ENCODE measurements at places on chromosomes 16 and 17.

DNA sequence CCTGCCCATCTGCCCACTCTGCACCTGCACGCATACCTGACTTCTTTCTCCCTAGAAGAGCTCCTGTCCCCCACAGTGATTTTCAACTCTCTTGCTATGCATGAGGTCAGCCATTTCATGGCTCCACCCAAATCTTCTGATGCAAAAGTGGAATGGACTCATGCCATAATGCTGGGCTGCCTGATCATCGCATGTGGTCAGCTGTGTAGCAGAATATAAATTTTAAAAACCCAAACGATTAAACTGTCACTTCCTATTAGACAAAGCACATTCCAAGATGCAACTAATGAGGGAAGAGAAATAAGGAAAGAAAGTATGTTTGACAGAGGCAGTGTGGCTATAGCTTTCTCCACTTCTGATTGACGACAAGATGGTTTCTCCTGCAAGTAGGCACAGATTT, 26.1 kb downstream of the GRIN2A start:
- DNase-seq = no peak

- DNase-seq = no peak
Observed at GRCh38 chr17:77770331-77771105, 188.0 kb upstream of the TNRC6C start.

GRCh38 chr16:49563666-49564065, 190.1 kb downstream of the C16orf78 start:
- DNase-seq = no peak

- DNase-seq = no peak
Observed at GRCh38 chr16:77387815-77388209, 47.0 kb downstream of the ADAMTS18 start.

- DNase-seq = peak; percentile 62
Observed at GRCh38 chr17:59620518-59621259, 994 bp downstream of the CLTC start.

DNA sequence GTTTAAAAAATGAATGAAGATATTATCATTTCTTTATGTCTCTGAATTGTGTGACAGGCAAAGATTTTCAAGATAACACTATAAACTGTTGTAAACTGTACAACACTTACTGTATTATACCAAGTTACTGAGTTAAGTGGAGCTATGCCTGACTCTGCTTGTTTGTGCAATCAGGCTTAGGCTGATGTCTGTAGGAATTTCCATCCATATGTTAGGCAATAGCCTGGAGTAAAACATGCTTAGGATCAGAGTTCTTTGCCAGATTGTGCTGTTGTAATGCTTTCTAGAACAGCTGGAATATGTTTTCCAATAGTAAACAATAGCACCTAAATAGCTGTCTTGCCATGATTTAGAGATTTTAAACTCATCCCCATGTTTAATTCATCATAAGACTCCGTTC, 1496.7 kb downstream of the CDH11 start:
- no peak for DNase-seq

DNA sequence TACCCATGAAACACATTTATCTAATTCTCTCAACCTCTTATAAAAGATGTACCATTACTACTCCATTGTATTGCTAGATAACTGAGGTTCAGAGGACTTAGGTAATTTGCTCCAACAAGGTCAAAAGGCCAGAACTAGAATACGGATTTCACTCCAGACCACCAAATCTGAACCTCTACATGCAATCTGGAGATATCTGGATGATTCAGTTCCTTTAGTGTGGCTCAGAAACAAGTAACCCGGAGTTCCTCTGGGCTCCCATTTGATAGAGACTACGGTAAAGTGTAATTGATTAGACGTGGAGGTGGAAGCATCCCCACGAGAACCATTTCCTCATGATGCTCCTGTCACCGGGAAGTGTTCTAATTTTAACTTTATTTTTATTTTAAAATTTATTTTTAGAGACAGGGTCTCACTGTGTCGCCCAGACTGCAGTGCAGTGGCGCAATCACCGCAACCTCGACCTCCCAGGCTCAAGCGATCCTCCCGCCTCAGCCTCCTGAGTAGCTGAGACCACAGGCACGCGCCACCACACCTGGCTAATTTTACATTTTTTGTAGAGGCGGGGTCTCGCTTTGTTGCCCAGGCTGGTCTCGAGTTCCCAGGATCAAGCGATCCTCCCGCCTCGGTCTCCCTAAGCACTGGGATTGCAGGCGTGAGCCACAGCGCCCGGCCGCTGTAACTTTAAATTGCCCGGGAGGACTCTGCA, 608 bp upstream of the COX10 start:
- no peak for DNase-seq

DNA sequence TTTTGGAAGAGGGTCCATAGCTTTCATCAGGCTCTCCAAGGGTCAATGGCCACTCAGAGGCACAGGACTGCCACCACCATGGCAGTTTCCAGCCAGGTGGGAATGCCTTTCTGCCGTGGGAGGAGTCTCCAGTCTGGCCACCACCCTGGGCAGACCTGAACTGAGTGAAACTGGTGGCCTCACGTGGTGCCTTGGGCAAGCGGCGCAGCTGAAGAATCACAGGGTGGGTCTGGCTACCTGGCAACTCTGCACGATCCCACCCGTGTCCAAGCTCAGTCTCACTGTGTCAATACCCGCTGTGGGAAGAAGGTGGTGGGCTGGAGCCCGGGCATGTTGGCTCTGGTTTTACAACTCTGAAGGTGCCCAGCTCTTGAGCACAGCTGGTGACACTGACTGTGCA, 31.8 kb downstream of the VAC14 start:
- DNase-seq = no peak

- peak; percentile 38 for DNase-seq
Observed at GRCh38 chr16:46658925-46659324, 30.1 kb downstream of the VPS35 start.

- no peak for DNase-seq
Observed at GRCh38 chr17:27318228-27318627, 24.3 kb downstream of the WSB1 start.

- no peak for DNase-seq
Observed at GRCh38 chr17:64091116-64091515, 38.8 kb downstream of the ERN1 start.

- DNase-seq = no peak
Observed at GRCh38 chr17:64611369-64611768, 50.7 kb downstream of the SMURF2 start.

DNA sequence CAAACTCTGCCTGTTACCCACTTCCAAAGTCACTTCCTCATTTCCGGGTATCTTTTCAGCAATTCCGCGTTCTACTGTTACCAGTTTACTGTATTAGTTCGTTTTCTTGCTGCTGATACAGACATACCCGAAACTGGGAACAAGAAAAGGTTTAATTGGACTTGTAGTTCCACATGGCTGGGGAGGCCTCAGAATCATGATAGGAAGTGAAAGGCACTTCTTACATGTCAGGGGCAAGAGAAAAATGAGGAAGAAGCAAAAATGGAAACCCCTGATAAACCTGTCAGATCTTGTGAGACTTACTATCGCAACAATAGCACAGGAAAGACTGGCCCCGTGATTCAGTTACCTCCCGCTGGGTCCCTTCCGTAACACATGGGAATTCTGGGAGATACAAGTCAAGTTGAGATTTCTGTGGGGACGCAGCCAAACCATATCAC, 30.9 kb downstream of the PAFAH1B1 start:
- DNase-seq = no peak

GRCh38 chr16:46727184-46727583, 21.0 kb downstream of the MYLK3 start:
- DNase-seq = no peak

DNA sequence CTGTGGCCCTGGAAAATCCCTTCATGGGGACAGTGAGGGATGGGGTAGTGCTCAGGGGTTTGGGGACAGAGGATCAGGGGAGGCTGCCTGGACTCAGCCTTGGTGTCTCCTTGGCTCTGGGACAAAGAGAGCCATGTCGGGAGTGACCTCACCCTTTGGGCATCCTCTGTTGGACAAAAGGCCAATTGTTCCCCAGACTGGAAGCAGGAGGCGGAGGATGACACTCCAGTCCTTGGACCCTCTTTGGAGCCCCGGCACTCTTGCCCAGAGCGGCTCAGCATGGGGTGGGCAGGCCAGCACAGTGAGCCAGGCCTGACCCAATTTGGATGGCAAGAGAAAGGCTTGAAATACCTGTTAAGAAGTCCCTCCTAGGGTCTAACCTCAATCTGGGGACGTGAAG, 39.4 kb upstream of the PHB1 start:
- DNase-seq = no peak

- DNase-seq = no peak
Observed at GRCh38 chr17:28944862-28945741, 6.2 kb downstream of the PHF12 start.

DNA sequence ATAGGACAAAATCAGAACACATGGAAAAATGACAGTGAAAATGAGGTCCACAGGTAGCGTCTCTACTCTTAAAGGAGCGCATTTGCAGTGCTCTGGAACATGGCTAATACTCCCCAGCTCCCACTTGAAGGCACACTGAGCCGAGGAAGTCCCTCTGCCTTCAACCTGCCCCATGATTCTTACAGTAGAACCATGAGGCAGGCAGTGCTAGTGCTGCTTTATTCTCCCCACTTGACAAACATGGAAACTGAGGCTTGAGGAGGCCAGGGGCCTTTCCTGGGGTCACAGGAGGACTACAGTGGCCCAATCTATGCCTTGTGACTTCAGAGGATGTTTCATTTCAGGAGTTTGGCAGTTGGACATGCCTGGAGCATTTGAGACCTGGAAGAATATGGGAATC, 244.1 kb upstream of the MAF start:
- DNase-seq = no peak

DNA sequence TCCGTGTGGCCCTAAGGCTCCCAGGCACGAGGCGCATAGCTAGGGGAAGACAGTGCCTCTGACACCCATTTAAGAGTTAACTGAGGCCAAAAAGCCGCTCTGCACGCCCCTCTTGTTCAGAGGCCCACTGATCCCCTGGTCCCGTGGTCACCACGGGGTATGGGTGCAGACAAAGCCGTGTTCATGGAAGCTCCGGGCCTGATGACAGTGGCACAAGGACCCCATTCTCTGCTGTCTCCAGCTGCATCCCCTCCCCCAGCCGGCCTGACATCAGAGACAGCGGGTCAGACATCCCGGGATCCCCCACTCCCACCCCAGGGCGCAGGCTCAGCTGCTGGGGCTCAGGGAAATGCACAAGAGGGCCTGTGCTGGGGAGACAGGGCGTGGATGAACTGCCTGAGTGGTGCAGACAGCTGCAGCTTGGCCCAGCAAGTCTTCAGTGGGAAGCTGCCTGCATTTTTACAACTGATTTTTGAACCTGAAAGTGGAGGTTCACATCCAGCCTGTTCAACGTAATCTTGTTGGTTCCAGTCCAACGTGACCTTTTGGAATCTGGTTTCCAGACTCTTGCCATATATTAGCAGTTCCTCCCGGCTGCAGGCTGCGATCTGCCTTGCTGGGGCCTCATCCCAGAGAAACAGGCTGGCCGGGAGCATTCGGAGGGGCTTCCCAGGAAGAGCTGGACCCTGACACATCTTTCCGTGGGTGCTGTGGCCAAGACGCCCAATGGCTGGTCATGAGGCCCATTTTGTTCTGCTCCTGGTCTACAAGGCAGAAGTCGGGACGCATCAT, 9.7 kb upstream of the BAHCC1 start:
- DNase-seq = no peak

DNA sequence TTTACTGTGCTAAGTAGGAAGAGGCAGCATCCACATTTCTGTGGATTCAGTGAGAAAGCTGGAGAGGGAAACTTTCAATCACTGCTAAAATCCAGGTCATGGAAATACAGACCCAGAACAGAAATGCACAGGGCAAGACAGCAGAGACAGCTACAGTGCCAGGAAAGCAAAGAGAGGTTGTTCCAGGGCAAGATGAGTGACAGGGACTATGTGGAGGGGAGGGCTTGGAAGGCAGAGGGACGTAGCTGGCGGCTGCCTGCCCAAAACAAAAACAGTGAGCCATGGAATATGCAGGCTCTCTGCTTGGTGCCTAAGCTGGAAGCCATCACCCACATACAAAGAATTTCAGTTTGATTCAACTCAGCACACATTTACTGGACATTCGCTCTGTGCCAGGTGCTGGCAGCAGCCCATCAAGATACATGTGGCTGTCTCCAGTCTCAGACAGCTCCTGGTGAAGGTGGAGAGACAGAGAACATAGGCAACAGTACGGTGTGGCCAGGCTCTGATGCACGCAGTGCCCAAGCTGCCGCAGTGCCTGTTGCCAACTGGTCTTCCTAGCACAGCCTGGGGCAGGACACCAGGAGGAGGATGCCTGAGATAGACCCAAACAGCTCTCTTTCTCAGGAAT, 88.7 kb downstream of the AIPL1 start:
- DNase-seq = no peak

GRCh38 chr16:2883458-2883908, 468 bp downstream of the FLYWCH2 start:
- DNase-seq = peak; percentile 33

DNA sequence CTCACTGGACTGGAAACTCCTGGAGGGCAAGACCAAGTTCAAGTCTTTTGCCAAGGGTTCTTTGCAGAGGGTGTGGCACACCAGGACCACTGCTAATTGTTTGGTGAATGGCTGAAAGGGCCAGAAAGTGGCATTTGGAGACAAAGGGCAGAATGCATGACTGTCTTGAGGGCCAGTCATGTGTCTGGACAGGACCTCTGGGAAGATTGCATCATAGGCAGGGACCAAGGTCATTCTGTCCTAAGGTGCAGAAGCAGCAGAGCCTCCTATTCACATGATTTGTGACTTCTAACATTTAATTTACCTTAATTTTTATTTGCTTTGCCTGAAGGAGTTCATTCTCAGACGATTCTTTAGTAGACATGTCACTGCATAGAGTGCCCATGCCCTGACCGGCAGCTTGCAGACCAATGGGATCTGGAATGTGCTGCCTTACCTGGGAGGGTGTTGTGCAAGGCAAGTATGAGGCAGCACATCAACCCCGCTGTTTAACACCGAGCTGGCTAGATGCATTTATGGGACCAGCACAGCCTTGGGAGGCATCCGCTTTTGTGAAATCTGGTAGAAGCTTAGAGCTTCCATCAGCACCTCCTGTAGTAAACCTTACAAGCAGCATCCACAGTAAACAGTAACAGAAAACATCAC, 62.3 kb upstream of the MAF start:
- no peak for DNase-seq

GRCh38 chr16:54937671-54938211, 7.1 kb downstream of the IRX5 start:
- no peak for DNase-seq

DNA sequence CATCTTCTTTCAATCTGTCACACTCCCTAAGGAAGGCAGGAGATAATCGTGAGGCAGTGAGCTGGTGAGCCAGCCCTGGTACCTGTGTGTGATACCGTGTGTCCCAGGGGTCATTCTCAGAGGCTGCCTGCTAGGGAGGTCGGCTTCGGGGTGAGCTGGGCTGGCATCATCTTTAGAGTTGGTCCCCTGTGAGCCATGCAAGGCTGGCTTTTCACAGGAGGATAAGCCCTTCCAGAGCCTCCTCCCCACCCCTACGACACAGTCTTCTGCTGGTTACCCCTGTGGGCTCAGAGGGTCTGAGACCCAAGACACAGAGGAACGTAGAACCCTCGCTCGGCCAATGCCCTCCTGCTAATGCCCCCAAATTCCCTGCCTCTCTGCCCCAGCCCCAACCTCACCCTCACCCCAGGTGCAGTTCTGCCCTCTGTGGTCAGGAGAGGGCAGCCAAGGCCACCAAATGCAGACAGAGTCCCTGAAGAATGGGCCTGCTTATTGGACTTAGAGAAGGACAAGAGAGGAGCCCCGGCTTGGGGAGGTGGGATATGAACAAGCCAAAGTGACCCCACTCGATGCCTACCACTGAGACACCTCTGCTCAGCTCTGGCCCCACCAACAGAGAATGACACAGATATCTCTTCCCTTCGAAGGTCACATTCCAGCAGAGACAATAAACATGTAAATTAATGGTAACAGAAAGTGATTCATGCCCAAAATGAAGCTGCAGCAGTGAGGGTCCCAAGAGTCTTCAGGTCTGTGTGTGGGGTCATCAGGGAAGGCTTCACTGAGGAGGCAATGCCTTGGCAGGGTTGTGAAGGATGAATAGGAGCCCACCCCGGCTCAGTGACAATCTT, 80.8 kb upstream of the CCL1 start:
- no peak for DNase-seq

Measured in stimulated activated naive CD8-positive, alpha-beta T cell treated with anti-CD3 and anti-CD28 coated beads, Interleukin-15, Interleukin-2, amounts not matched to agents 100 U/mL and 50 U/mL, for 24 hours (primary cell).